Forelimb muscle (tissue), 1 donor: ENCODE measurements at places on chromosomes 12 and 14.
A peak's percentile ranks its signal among the peaks of the same experiment; 100 is the strongest.

GRCh38 chr14:89422181-89422951 lies 5.3 kb upstream of the FOXN3 start:
- no peak for DNase-seq

DNA sequence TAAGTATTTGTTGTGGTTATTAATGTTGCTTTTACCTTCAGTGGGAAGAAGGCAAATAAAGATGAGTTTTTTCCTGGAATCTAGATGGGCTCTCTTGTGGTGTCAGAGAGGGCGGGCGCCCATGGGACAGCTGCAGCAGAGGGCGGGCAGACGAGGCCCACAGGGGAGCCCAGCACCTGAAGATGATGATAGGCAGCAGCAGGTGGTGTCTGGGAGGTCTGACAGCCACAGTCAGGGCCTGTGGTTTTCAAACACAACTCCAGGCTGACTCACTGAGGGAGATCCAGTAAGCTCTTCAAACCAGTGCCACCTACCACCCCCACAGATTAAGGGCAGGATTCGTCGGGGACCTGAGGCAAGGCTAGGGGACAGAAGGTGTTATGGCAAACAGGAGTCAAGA lies 42.8 kb downstream of the NKX2-1 start:
- no peak for DNase-seq

DNA sequence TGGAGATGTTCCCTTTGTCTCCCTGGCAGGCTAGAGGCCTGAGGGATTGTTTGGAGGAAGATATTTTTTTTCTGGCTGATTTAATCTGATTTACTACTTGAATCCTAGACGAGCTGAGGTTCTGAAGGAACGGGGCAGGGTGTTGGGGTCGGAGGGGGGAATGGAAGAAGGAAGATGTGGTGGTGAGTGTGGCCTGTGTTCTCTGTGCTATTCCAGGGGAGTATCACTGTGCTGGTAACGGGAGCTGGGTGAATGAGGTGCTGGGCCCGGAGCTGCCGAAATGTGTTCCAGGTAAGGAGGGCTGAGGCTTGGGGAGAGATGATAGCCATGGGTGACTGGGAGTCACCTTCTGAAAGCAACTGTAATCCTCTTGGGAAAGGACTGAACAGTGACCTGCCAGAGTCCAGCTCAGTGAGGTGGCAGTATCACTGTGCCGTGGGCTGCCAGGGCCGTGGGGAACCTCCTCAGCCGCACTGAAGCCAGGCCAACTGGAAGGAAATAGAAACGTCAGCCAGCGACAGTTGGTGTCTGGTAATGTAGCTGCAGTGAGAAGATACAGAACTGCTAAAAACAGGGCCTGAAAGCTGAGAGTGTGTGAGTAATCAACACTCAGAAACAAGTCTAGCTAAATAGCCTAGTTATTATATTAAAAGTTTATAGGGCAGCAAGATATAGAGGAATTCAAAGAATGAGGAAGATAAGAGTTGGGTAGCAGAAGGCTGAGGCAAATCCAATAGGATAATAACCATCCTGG lies 7.9 kb downstream of the C1S start:
- DNase-seq: no peak

DNA sequence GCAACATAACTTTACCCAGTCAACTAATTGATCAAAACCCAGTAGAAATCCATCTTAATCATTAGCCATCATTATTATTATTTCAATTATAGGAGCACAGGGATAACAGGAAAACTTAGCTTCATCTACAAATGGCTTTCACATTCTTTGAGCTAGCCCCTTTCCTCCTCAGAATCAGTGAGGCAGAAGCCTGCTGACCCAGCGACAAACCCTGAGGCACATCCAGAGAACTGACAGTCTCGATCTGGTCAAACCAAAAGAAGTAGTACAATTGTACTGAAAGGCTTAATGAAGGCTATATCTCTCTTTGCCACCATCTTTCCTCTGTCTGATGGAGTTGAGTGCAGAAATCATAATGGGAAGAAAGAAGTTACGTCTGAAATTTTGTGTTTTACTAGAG lies 109.8 kb upstream of the ARID2 start:
- no peak for DNase-seq

DNA sequence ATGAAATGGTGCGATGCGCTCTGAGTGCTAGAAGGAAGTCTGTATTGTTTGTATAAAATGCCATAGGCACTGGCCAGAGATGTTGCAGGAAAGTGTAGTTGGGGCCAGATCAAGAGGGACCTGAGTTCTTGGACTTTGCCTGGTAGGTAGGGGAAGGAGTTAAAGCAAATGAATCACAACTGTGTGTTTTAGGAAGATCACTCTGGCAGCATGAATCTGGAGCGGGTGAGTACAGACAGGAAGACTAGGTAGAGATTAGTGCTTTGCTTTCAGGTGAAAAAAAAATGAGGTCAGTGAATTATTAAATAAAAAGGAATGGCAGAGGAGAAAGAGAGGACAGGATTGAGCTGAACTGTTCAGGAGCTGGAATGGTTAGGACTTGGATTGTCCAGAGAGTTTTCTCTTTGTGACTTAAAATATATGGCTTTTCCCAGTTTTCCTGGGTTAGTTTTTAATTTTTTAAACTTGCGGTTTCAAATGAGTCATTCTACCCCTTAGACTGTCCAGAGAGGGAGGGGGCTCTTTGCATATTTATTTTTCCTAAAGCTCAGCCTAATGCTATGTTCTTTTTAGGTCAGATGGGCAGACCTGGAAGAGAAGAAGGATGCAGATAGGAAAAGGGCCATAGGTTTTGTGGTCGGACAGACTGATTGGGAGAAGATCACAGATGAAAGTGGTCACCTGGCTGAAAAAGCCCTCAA lies 41.1 kb downstream of the PROX2 start:
- no peak for DNase-seq

DNA sequence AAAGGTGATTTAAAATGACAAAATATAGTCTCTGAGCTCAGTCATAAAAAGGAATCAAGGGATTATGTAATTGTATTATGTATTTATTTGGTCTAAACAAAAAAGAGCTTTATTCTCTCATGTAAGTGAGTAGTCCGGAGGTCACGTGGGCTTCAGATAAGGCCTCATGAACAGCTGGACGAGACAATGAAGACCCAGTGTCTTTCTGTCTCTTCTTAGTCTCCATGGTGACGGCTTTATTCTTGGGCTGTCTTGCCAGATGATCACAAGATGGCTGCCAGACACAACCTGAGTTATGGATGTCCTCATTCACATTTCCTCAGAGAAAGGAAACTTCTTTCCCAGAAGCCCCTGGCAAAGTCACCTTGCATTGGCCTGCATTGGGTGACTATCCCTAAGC lies 98.6 kb downstream of the ARF6 start:
- DNase-seq: no peak

DNA sequence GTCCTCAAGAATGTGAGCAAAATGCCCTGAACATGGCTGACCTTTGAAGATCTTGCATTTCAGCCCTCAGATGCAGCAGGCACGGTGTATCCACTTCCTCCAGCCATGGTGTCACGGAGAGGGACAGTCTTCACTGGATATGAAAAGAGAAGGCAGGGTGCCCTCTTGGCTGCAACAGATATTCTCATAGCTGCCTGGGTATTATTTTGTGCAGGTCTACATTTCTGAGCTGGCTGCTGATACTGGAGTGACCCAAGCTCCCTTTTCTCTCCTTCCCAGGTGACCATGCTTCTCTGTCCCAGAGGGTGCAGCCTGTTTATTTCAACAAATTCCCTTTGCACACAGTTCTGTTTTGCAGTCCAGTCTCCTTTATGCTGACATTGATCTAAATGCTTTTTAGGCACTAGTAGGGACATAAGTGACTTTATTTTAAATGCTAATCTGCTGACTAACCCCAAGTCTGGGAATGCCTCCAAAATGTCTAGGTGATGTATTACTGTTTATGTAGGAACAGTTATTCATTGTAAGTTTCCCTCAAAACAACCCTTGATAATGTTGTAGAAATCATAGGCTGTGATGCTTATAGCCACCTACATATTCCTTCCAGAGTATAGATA lies 17.4 kb upstream of the PYGL start:
- DNase-seq: peak; percentile 88

DNA sequence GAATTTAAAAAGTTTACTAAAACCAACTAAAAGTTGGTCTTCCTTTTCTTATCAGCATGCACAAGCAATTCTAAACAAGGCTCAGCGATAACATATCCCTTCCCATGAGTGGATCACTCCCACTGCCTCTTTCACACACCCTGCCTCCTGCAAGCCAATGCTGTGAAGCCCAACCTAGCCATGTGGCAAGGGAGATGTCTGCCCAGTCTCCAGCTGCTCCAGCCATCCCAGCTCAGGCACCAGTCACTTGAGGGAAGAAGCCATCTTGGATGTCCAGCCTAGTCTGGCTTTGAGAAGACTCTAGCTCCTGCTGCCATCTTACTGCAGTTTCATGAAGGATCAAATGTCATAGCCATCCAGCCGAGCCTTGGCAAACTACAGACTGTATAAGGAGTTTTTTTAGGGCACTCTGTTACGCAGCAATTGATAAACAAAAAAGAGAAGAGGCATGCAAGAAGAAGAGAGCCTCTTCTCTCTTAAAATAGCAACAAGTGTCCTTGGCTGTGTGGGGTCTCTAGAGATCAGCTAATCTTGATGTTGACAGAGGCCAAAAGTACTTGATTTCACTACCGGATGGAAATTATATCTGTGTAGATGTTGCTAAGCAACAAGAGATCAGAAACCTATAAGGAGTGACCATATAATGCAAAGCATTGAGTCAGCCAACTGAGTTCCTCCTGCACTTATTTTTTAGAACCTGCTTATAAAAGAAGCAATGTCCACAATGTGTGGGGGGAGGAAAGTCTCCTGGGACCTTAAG lies 108.9 kb downstream of the PTCSC3 start:
- DNase-seq: no peak

GRCh38 chr14:22800346-22800745 lies 14.9 kb downstream of the SLC7A7 start:
- DNase-seq: no peak

DNA sequence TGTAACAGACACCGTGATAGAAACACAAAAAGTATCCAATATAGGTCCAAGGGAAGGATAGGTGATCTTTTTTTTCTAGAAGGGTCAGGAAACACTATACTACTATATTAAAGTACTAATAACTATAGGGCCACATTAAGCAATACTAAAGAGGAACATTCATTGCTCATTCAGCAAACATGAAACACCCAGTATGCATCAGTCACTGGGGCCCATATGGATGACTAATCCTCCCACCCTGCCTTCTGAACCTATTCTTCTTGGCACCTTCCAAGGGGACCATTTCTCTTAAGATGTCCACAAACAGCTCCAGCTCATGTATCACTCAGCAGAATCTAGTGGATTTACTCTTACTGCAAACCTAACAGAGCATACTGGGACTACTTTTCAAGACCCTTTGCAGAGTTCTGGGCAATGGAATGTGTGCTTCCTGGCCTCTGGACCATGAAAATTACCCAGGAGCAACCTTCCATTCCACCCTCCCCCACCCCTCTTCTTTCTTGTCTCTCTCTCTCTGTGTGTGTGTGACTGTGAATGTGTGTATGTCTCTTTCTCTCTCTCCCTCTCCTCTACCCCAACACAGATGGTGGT lies 187.9 kb downstream of the EPS8 start:
- DNase-seq: no peak

- no peak for DNase-seq
Observed at GRCh38 chr12:103566398-103566797, 20.7 kb upstream of the STAB2 start.

GRCh38 chr12:70741256-70741655 lies 104.0 kb upstream of the PTPRB start:
- DNase-seq: no peak

- DNase-seq: peak; percentile 90
Observed at GRCh38 chr14:34539407-34540180, at the start of gene EAPP. Gene EAPP (minus strand): TSS chr14:34539701. CDS start chr14:34539628, 73 bp downstream.

DNA sequence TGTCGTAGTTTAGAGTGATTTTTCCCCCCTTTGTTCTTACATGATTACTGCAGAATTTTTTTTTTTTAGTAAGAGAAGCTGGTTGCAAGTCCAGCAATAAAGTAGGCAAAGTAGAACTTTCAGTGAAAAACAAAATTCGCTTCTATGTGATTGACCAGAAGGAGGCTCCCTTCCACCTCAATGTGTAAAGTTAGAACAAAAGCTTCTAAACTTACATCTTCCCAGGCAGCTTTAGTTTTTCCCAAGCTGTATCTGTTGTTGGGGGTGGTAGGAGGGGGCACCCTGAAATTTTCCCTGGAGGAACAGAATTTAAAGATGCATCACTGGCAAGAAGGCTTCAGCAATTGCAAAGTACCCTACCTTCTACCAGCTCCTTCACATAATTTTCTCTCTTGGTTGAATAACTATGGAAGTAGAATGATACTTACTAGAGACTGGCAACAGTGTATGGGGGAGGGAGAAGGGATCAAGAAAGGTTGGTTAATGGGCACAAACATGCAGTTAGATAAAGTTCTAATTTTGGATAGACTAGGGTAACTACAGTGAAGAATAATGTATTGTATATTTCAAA lies 87.3 kb upstream of the E2F7 start:
- peak; percentile 38 for DNase-seq

- peak; percentile 29 for DNase-seq
Observed at GRCh38 chr12:71392521-71393145, 47.0 kb upstream of the LGR5 start.
